Fibroblast of skin of left quadriceps (primary cell): ENCODE measurements at places on chromosomes 2 and 18.

DNA sequence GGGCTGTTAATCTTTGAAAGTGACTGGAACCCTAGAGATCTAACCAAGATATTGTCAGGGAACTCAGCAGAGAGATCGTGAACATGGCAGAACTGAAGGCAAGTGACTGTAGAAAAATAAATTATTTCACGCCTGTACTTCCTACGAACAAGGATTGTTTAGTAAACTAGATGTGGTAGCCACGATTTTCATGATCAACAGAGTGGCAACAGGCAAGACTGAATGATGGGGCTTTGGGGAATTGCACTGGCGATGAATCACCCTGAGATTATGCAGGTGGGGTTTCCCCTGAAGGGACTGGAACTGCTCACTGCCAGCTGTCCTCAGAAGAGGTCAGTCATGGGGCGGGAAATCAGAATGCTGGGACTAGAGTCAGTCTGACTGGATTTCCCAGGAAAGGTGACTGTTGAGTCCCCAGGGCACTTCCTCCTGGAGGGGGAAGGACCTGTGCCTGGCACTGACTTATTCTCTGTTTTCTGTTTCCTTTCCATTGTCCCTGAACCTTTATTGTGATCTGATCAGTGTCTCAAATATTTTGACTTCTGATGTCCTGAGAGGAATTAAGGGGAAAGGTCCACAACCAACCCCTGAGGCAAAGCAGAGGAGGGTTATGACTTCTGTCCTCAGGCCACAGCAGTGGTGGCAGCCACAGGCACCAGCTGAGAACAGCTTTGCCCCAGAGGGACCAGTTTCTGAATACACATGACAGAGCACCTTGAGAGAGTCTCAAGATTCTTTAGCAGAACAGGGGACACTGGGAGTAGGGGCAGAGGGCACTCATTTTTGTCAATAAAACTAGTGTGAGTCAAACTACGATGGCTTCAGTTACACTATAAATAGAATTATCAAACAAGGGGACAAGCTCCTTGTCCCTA lies 70.0 kb downstream of the NAB1 start:
- DNase-seq, result no peak

DNA sequence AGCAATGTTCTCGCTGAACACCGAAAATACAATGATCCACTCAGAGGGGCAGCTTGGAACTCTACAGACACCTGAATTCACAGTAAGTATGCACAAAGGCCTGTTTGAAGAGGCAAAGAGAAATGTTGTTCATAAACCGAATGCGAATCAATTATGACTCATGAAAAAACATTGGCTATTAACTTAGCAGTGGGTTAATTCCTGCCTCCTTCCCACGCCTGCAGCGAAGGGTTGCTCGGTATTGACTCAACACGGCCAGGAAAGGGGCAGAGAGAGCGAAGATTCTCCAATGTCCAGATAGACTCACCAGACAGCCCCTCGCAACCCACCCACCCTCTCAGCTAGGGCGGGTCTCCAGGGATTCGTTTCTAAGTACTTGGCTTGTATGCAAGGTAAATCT lies 9.4 kb downstream of the CRACDL start:
- no peak for DNase-seq

DNA sequence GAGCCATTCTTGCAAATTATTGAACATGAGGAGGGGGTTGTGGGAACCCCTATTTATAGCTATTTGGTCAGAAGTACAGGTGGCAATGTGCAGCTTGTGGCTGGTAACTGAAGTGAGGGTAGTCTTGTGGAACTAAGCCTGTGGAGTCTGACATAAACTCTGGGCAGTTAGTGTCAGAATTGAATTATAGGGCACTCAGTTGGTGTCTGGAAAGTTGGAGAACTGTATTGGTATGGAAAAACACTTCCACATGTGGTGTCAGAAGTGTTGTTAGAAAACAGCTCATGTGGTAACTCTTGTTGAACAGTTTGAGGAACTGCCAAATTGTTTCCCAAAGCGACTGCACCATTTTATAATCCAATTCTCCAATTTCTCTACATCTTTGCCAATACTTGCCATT lies 7.5 kb downstream of the RALBP1 start:
- DNase-seq, result no peak

- DNase-seq, result no peak
Observed at GRCh38 chr2:123532126-123532525, 493.0 kb upstream of the CNTNAP5 start.

DNA sequence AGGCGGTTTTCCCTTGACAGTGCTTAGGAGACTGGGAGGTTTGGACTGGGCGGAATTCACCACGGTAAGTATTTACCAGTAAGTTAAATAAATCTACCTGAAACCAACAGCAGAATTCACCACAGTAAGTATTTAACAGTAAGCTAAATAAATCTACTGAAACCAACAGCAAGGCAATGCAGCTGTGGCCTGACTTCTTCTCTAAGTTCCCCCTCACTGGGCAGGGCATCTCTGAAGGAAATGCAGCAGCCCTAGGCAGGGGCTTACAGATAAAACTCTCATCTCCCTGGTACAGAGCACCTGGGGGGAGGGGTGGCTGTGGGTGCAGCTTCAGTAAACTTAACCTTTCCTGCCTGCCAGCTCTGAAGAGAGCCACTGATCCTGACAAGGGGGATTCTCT lies 432.5 kb upstream of the LRRTM1 start:
- no peak for DNase-seq

GRCh38 chr2:795531-796041 lies 118.4 kb upstream of the TMEM18 start:
- no peak for DNase-seq

GRCh38 chr18:47262301-47263149 lies 11.1 kb upstream of the SKOR2 start:
- DNase-seq, result no peak

GRCh38 chr2:74436848-74437695 lies 4.7 kb downstream of the RTKN start:
- no peak for DNase-seq

DNA sequence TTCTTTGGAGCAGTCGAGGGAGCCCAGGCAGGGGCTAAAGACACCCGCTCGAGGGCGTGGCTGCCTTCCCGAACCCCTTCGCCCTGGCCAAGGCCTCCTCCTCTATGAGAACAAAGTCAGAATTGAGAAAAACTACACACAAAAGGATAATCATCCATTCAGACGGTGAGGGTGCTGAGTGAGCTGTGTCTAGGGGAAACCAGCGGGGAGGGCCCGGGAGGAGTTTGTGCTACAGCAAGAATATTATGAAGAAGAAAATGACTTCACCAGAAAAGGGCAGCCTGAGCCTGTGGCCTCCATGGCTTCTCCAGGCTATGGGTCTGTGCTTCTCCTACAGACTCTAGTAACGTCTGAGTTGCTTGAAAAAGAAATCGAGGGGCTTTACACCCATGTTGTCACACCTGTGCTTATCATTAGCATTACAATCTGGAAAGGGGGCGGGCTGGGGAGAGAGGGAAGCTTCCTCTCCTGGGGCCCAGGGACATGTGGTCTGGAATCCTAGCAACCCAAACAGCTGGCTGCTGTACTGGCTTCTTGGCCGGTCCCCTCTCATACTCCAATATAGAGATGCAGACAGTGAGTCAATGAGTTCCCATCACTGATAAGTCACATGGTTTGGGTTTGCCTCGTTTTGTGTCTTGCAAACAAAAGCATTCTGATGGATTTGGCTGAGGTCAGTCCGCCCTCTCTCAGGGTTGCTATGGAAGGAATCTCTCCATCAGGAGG lies 52.0 kb upstream of the ARL4C start:
- no peak for DNase-seq

DNA sequence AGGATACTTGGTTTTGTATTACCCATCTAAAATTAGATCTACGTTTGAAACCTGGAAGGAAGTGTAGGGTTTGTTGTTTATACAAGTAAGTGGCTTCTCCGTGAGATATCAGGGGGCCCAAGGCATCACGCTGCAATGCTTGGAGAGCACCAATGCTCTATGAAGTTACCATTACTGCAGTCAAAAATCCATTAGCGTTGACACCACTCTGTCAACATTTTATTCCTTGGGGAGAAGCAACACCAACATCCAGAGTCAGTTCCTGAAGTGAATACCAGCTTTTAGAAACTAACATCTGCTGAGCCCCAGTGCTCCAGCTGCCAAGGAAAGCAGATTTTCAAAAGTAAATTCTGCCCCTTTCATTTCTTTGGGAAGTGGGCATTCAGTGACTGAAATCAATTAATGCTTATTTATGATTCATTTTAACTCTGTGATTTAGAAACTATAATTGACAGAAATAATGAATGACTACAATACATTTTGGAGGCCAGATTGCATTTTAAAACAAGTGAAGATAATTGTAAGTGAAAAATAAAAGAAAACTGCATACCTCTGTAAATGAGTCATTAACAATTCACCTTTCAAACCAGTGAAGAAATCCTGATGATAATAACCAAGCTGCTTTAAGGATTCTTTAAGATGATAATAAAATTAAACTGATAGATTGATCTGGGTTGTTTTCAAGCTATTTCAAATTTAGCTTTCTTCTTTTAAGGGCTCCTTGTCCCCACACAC lies 30.5 kb downstream of the LRP1B start:
- no peak for DNase-seq

DNA sequence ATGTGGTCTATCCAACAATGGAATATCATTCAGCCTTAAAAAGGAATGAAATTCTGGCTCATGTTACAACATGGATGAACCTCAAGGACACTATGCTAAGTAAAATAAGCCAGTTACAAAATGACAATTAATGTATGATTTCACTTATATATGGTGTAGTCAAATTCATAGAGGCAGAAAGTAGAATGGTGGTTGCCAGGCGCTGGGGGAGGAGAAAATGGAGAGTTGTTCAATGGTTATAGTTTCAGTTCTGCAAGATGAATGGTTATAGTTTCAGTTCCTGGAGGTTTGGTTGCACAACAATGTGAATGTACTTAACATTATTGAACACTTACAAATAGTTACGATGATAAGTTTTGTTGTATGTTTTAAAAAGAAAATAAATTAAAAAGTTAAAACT lies 79.2 kb upstream of the IL1R2 start:
- DNase-seq, result no peak

GRCh38 chr2:6793371-6793770 lies 72.3 kb downstream of the CMPK2 start:
- DNase-seq, result no peak
